ENCODE measurements at places on chromosomes 1 and 21. TPM values are rescaled to one million over a fixed set of nuclear protein-coding genes. Genes with fewer than 3 reads are reported as not detected.

UTS2 gene
- total RNA-seq = not detected

BTG3 gene
- total RNA-seq = 43.7 TPM

SPATA46 gene
- not detected for total RNA-seq

MROH9 gene
- 0.27 TPM for total RNA-seq

- DNase-seq = no peak
These were observed 233.0 kb downstream of the RWDD3 start for GRCh38 chr1:95467036-95467435.

DNA sequence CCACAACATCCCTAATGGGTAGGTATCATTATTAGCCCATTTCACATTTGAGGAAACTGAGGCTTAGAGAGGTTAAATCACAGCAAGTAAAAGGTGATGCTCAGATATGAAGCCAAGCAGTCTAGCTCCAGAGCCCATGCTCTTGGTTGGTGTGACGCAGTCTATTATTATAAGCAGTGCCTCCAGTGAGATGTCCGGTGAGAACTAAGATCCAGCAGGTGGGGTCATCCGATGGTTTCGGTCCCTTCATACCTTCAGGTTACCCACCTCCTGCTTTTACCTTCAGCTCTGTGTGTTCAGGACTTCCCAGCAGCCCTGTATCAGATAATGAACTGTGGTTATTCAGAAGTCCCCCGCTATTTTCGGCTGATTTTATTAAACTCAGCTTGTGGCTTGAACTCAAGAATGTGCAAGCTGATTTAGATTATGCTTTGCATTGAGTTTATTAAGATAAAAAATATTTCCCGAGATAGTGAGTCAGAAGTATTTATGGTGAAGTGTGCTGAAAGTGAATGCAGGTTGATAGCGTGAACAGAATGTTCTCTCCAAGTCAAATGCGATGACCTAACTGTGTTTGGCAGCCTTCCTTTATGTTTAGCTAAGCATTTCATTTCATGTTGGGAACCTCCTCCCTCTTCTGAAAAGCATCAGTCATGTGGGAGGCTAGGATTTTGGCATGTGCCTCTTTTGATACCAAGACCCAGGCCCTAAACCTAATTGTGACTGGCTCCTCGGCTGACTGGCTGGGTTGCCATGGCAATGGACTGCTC, 160.9 kb upstream of the UBE2U start:
- DNase-seq = peak; percentile 98

DNA sequence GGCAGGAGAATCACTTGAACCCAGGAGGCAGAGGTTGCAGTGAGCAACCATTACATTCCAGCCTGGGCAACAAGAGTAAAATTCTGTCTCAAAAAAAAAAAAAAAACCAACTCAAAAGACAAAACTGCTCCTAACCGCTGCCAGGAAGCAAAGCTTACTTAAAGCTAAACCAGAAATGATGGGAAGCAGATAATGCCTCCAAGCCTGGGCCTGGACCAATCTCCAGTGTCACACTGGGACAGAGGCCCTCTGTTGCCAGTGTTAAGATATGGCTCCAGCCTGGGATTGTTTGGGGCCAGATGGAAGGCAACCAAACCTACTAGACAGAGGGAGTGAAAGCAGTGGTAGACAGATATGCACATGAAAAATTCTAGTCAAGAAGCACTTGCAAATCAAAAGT, 36.9 kb downstream of the NSL1 start:
- DNase-seq = no peak

DNA sequence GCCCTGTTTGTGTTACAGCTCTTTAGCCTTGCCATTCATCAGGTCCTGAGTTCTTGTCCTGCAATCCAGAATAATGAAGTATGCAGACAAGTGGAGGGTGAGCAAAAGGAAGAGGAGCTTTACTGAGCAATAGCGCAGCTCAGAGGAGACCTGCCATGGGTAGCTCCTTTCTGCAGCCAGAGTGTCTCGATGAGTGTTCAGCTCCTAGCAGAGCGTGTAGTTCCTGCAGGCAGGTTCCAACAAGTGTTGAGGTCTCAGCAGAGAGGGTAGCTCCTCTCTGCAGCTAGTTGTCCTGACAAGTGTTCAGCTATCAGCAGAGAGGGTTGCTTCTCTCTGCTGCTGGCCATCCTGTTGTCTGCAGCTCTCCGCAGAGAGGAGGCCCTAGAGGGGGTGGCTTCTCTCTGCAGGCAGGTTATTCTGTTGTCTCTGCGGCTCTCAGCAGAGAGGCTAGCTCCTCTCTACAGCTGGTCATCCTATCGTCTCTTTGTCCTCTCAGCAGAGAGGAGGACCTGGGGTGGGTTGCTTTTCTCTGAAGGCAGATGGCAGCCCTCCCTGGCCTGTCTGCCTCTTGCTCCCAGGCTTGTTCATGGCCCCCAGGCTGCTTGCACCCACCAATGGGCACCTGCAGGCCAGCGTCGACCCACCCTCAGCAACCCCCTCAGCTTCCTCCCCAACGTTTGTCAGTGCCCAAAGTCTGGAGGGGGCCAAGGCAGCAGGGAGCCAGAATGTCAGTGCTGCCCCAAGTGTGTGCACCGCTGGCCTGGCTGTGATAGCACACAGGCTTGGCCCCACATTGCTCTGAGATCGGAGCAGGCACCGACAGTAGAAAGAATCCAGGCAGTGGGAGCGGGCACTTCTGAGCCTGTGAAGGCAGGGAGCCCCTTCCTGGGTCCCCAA, 112.5 kb upstream of the RUNX3 start:
- no peak for DNase-seq

DNA sequence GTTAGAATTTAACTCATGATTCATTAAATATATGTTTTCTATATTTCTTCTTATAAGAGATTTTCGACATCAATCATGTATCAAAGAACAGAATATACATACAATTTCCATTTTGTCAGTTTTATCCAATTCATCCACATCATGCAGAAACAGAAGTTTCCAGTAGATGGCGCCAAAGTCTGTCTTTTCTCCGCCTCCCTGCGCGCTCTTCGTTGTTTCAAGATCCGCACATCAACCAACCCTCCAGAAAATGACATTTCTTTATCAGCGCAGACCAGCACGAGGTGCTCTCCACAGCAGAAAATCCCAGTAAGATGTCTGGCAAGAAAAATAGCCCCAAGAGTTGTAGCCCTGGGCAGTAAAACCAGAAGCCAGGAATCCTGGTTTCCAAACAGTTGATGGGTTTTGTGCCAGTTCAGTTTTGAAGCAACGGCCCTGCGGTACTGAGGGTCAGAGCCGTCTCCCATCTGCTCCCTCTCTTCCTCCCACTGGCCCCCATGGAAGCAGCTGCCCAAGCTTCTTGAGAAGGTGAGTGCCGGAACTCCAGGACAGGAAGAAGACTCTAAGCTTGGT, 38.6 kb upstream of the GPR137B start:
- DNase-seq = peak; percentile 77

- DNase-seq = peak; percentile 99
These were observed 26.8 kb downstream of the EGLN1 start for GRCh38 chr1:231395076-231395997.

DNA sequence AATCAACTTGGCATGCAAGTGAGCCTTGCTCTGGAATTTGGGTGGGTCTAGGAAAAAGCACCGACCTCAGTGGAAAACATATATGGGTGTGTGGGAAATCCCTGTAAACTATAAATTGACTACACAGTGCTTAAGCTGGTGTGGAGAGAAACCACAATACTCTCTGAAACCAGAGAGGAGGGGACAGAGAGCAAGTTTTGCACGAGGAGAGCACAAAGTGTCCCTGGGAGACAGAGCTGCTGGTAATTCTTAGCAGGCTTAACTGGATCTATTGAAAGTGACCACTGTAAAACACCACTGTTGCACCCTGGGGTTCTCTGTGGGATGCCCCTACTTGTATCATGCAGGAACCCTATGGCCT, 12.8 kb downstream of the KCNJ15 start:
- DNase-seq = no peak

- DNase-seq = no peak
These were observed 63.9 kb upstream of the HSD17B7 start for GRCh38 chr1:162726555-162726954.

- DNase-seq = no peak
These were observed 123.1 kb upstream of the ZBTB40 start for GRCh38 chr1:22328331-22329147.

- no peak for DNase-seq
These were observed 24.2 kb downstream of the KCNA10 start for GRCh38 chr1:110494522-110495406.

DNA sequence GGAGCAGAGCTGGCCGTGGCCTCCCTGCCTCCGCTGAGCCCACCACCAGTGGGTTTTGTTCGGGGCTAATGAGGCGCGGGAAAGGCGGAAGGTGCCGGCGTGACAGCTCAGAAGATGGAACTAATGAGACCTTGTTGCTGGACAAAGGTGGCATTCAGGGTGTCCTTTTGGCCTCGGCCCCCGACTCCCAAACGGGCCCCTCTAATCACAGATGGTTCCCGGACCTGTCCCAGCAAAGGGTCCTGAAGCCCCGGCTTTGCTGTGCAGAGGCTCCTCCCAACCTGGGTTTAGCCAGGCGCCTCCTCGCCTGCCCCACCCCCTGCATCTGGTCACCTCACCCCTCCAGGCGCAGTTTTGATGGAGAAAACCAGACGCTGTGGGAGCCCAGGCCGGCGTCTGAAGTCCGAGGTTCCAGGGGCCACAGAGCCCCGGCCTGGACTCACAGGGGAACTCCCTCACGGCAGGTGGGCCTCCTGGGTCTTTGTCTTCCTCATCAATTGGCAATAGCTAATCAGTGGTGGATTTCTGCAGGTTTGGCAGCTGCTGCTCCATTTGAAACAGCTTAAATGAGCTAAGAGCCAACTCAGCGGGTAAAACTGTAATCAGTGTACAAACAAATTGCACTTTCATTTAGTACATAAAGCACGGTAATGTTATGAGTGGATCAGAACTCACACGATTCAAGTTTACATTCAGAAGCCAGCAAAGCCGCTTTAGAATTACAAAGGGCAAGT, 44.3 kb upstream of the ADARB1 start:
- DNase-seq = no peak

DNA sequence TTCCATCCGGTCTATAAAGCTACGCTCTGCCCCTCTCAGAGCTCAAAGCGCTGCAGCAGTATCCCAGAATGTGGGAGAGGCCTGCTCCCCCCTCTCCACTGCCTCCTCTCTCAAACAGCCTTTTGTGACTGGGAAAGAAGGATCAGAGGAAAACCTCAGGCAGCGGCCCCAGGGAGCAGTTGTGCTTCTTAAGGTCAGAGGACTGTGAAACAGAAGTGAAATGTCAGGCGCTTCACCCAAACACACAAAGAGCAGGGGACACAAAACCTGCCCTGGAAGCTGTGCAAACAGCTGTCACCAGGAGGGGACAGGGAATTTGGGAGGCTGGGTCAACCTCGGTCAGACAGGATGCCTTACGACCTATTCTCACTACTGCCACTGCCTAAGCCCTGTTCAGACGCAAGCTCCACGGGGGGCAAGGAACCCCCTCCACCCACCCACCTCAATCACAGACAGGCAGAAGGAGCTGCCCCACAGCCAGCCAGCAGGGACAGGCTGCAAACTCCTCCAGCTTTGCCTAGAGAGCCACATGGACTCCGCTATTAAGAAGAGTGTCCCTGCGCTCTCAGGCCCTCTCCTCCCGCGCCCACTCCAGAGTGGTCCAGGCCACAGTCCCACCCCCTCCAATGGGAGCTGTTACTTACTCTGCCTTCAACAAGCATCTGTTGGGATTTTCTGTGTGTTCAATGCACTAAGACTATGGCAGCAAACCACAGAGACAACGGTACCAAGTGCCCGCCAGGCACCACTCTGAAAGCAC, 14.6 kb downstream of the SSBP3 start:
- no peak for DNase-seq

DNA sequence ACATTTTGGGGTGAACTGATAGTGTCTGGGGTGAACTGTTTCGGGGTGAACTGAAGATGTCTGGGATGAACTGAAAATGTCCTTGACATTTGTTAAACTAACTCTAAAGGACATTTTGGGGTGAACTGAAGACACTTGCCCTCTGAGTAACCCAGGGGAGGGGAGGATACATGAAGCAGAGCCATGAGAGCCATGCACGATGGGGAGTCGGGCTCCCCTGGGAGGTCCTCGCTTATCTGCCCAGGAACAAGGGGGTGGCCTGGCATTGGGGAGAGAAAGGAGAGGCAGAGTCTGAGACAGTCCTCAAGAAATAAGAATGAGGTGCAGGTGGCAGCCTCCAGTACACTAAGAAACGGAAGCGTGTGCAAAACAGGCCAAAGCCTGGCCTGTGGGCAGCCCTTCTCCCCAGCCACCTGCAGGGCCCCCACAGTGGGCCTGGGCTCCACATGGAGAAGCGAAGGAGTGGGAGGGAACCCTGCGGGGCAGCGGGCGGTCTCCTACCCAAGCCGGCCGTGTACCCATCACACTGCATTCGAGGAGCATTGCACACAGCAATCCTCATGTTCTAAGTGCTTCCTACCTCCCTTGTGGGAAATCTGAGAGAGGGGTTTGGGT, 24.2 kb downstream of the RSPH1 start:
- DNase-seq = no peak

DNA sequence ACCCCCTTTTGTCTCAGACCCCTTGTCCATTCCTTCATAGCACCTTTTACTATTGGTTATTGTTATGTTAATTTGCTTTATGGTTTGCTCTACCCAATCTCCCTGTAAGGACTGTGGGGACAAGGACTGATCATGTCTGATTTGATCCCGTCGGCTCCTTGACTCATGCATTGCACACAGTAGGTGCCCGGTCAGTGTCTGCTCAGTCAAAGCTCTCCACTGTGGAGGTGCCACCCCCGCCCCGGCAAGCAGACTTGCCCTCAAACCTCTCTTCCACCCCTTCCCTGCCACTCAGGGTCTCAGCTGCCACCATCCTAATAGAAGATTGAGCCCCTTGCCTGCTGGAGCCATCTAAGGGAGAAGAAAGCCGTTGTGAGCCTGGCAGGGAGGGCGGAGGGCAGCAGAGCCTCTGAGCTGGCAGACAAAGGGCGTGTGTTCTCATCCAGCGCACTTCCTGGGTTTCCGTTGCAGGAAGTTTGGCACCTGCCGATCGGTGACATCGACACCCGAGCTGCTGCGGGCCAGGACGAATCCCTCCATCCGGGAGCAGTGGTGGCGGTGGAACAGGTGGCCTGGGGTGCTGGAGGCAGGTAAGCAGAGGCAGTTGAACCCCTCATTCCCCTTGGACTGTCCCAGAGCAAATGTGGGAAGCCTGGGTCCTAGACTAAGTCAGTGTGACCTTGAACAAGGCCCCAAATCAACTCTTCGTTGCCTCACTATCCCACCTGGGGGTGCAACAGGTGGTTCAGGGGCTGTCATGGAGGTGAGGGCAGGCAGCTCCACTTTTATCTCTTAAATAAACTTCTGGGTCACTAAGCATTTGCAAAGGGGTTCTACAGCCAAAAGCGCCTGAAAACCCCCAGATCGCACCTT, 2.2 kb upstream of the FBLIM1 start:
- DNase-seq = no peak

- DNase-seq = peak; percentile 67
These were observed at the start of gene SAMD11 for GRCh38 chr1:923131-923990. SAMD11 (plus strand) TSS chr1:923923; CDS start chr1:924432, 509 bp downstream.

GRCh38 chr1:181483285-181484195, at the start of gene CACNA1E:
CACNA1E (plus strand) TSS chr1:181483517; CDS start chr1:181483745, 228 bp downstream.
- no peak for DNase-seq

GRCh38 chr1:115650961-115651360, 9.2 kb downstream of the VANGL1 start:
- no peak for DNase-seq

All from fibroblast of the aortic adventitia (primary cell).